ENCODE measurements at places on chromosomes 6 and 20. TPM values are rescaled to one million over a fixed set of nuclear protein-coding genes. Genes with fewer than 3 reads are reported as not detected.

- DNase-seq = no peak
Observed at GRCh38 chr6:116682334-116682712, 1.3 kb downstream of the KPNA5 start.

- no peak for DNase-seq
Observed at GRCh38 chr6:122198922-122199321, 200.5 kb upstream of the HSF2 start.

DNA sequence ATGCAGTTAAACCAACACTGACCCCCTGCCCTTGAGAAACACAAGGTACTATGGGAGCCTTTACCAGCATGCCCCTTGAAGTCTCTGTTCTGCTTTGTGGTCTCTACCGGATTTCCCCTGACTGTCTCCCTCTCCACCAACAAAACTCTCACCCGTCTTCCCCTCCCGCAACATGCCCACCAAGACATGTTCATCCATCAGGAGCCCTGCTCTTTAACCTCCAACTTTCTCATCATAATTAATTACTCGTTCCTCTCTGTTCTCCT, 1.1 kb downstream of the ZNF165 start:
- DNase-seq = no peak

DNA sequence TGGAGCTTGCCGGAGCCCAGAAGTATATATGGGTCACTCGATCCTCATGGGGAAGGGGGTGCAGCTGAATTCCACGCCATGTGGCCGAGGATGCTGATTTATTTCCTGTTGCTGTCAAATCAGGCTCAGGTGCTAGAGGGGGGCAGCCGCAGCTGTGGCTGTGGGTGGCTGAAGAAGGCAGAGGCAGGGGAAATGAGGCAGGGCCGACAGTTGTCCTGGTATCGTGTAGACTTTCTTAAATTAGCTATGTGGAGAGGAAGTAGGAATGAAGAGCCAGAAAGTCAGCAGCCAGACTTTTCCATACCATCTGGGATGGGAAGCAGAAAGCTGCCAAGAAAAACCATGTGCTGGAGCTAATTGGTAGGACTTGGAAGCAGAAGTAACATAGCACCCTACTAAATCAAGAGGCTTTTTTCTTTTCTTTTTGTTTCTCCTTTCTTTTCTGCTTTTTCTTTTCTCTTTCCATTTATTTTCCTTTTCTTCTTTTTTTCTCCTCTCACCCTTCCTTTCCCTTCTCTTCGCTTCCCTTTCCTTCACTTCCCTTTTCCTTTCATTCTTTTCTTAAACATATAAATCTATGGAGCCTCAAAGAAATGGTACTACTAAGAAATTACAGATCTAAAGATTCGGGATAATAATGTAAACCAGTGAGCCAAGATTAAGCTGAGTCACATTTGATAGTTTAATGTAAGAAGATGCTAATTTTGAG, 90.6 kb upstream of the CD83 start:
- no peak for DNase-seq

The GPX6 gene
- polyA plus RNA-seq = not detected

The SLC17A3 gene
- 1.2 TPM for polyA plus RNA-seq

GRCh38 chr20:9966966-9967365, 67.8 kb upstream of the ANKEF1 start:
- DNase-seq = no peak

The SLC22A7 gene
- polyA plus RNA-seq = 0.74 TPM

DNA sequence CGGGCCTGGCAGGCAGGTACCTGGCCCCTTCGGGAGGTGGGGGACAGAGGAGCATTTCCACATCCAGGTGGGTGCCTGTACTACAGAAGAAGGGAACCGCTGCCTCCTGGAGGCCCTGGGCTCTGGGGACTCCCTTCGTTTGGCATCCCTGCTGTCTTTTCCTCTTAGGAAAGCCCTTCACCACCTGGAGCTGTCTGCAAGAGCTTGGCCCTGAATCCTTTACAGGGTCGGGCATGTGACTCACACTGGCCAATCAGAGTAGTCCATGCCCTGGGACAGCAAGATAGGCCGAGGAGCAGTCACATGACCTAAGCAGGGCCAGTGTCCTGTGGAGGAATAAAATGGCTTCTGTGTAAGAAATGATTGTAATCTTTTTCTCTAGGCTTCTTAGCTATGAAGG, 224.9 kb downstream of the ANKRD60 start:
- DNase-seq = no peak

The LY6G6F gene
- 0.69 TPM for polyA plus RNA-seq

GRCh38 chr20:45985573-45985972, 13.6 kb upstream of the ZNF335 start:
- no peak for DNase-seq

GRCh38 chr6:169692516-169692915, 9.3 kb downstream of the WDR27 start:
- DNase-seq = no peak

- DNase-seq = no peak
Observed at GRCh38 chr6:118768441-118768840, 117.0 kb upstream of the CEP85L start.

DNA sequence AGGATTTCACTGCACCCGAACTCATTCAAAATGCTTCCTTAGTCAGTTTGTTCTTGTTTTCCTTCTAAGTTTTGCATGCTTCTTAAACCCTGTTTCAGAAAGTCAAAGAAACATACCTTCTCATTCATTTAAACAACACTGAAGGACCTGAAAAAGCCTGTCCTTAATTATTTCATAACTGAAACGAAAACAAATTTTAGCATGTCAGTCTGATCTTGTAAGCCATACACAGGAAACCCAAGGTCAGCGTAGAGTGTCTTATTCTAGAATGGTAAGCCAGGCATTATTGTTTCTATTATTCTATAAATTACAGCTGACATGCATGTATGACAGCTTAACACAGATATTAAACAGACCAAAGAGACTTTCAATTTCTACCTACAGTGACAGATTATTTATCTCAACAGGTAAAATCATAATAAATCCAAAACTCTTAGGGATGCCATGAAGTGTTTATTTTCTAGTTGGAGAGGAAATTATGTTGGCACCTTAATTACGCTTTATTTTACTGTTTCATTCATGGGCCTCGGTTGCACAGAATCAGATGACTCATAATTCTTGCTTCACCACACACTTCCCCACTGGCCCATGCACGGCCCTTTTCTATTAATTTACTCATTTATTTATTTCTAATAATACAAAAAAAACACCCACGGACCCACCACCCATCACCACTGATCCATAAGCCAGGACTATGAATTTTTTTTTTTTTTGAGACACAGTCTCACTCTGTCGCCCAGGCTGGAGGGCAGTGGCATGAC, 39.3 kb upstream of the DUSP22 start:
- no peak for DNase-seq

The CARMIL1 gene
- 105 TPM for polyA plus RNA-seq
